Common myeloid progenitor, CD34-positive (primary cell): ENCODE measurements at places on chromosomes 7 and 10.

DNA sequence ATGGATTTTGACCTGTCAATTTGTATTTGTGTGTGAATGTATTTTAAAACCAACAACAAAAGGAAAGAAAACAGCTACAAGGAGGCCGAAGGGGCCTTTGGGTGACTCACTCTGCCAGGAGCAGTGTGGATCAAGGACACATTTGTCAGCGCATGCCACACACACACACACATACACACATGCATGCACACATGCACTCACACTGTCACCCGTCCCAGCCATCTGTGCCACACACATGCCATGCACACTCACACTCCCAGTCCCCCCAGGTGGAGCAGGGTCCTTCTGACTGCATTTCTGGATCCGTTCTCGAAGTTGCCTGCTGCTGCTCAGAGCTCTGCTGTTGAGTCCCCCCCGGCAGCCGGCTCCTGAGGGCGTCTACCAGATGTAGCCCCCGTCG, 26.0 kb downstream of the SPOCK2 start:
- H3K27me3 ChIP-seq, result no peaks in the 10 kb centered on the region
- no peak for DNase-seq
- peaks cover 7% of the 10 kb centered on the region for H3K36me3 ChIP-seq
- H3K27ac ChIP-seq, result no peak overlapping the region
- no peaks in the 10 kb centered on the region for H3K4me1 ChIP-seq

DNA sequence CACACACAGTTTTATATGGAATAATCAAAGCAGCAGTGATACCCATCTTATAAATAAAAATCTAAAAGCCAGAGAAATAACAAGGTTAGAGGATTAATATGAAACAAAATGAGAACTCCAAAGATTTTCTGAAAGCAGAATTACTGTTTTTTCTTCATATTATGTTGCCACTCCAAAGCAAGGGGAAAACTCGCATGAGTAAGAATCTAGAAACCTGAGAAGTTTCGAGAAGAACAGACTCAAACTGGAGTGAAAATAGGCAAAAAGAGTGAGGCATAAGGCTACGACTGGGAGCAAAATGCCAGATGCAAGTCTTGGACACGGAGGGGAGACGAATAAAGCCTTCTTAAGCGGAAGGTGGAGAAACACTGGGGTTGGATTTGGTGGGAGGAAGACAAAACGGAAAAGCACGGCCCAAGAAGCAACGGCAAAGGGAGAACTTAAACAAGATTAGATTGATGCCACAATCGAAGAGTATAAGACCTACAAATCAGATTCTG, 923 bp downstream of the TNPO3 start:
- peak overlapping the region; percentile 82 for H3K4me3 ChIP-seq
- peaks cover 26% of the 10 kb centered on the region for H3K4me1 ChIP-seq
- H3K27me3 ChIP-seq, result no peaks in the 10 kb centered on the region
- DNase-seq, result no peak
- peaks cover 13% of the 10 kb centered on the region for H3K36me3 ChIP-seq

- no peaks in the 10 kb centered on the region for H3K4me1 ChIP-seq
- H3K27me3 ChIP-seq, result no peaks in the 10 kb centered on the region
- peaks cover 50% of the 10 kb centered on the region for H3K36me3 ChIP-seq
Observed at GRCh38 chr10:102358712-102359382, 36.7 kb upstream of the NFKB2 start.

DNA sequence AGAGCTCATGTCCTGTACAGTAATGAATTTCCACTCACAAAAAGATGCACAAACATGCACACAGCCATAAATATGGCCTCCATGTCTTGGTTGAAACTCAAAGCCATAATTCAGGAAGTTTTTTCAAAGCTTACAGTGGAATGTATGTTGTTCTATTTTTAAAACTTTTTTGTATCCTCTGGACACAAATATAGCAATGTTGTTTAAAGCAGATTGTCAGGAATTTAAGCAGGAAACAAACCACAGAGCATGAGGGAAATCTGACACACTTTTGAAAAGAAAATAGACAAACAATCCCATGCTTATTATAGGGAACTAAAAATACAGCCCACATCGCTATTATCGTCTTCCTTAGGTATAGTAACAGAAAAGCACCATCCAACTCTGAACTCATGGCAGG, 21.5 kb downstream of the LRRN3 start:
- H3K27ac ChIP-seq, result no peak overlapping the region
- H3K36me3 ChIP-seq, result no peaks in the 10 kb centered on the region
- no peaks in the 10 kb centered on the region for H3K4me1 ChIP-seq
- no peak for DNase-seq
- no peaks in the 10 kb centered on the region for H3K27me3 ChIP-seq

GRCh38 chr10:14382022-14382421, 51.3 kb upstream of the FRMD4A start:
- no peaks in the 10 kb centered on the region for H3K27me3 ChIP-seq
- no peak overlapping the region for H3K27ac ChIP-seq

DNA sequence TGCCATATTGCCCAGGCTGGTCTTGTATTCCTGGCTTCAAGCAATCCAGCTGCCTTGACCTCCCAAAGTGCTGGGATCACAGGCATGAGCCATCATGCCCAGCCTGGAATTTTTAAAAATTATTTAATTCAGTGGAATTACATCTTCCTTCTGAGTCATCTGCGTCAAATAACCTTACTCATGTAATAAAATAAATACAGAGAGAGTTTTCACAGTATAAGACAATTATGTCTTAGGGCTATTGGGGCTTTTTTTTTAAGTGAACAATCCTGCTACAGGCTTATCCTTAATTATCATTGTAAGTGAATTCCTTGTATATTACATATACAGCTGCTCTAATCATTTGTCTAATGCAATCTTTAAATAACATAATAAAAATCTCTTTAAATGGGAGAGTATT, 108.3 kb downstream of the MAPK8 start:
- H3K27me3 ChIP-seq, result no peaks in the 10 kb centered on the region
- H3K27ac ChIP-seq, result no peak overlapping the region
- peaks cover 2% of the 10 kb centered on the region for H3K4me1 ChIP-seq
- peaks cover 36% of the 10 kb centered on the region for H3K36me3 ChIP-seq
- H3K4me3 ChIP-seq, result no peak overlapping the region

- peaks cover 76% of the 10 kb centered on the region for H3K4me1 ChIP-seq
- no peak overlapping the region for H3K27ac ChIP-seq
- DNase-seq, result no peak
- no peaks in the 10 kb centered on the region for H3K27me3 ChIP-seq
- no peak overlapping the region for H3K4me3 ChIP-seq
- peaks cover 8% of the 10 kb centered on the region for H3K36me3 ChIP-seq
Observed at GRCh38 chr10:48452879-48453412, 146.5 kb downstream of the MAPK8 start.

DNA sequence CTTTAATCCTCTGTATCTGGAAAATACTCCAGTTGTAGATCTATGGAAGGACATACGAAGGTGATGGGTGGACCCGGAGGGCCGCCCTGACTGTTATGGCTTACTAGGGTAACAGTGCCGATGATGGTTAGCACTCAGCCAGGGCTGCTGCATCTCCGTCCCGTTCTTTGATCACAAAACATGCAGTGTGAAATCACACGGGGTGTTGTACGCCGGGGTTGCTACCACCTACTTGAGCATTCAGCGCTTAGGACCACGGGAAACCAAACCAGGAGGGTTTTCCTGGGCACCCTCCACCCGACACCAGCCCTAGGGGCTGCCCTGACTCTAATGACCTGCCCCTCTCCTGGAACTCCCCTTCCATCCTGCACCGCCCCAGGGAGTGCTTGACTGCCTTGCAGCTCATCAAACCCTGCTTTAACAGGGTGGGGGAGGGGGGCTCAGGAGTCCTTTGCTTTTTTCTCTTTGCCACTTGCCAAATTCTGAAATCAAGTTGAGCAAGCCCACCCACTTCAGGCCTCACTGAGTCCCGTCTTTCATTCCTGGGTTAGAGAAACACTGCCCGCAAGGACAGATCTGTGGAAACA, 20.4 kb downstream of the ZNF775 start:
- peaks cover 15% of the 10 kb centered on the region for H3K36me3 ChIP-seq
- DNase-seq, result no peak
- H3K4me3 ChIP-seq, result no peak overlapping the region
- H3K27ac ChIP-seq, result no peak overlapping the region

- no peaks in the 10 kb centered on the region for H3K4me1 ChIP-seq
- no peaks in the 10 kb centered on the region for H3K36me3 ChIP-seq
- DNase-seq, result peak; percentile 63
- no peaks in the 10 kb centered on the region for H3K27me3 ChIP-seq
Observed at GRCh38 chr7:12493407-12493806, 77.1 kb upstream of the SCIN start.

DNA sequence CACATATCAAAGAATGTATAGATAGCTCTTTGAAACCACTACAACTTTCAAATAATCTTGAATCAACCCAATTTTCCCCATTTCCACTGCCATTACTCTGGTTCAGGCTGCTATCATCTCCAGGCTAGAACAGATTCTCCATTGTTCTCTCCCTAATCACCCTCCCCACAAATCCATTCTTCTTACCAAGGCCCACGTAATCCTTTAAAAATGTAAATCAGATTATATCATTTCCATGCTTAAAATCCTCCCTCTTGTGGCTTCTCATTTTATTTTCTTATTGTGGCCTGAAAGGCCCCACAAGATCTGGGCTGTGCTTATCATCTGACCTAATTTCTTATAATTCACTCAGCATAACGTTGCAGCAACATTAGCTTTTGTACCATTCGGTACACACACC, 3.0 kb upstream of the PON1 start:
- no peak for DNase-seq
- H3K4me3 ChIP-seq, result no peak overlapping the region
- H3K27me3 ChIP-seq, result no peaks in the 10 kb centered on the region

DNA sequence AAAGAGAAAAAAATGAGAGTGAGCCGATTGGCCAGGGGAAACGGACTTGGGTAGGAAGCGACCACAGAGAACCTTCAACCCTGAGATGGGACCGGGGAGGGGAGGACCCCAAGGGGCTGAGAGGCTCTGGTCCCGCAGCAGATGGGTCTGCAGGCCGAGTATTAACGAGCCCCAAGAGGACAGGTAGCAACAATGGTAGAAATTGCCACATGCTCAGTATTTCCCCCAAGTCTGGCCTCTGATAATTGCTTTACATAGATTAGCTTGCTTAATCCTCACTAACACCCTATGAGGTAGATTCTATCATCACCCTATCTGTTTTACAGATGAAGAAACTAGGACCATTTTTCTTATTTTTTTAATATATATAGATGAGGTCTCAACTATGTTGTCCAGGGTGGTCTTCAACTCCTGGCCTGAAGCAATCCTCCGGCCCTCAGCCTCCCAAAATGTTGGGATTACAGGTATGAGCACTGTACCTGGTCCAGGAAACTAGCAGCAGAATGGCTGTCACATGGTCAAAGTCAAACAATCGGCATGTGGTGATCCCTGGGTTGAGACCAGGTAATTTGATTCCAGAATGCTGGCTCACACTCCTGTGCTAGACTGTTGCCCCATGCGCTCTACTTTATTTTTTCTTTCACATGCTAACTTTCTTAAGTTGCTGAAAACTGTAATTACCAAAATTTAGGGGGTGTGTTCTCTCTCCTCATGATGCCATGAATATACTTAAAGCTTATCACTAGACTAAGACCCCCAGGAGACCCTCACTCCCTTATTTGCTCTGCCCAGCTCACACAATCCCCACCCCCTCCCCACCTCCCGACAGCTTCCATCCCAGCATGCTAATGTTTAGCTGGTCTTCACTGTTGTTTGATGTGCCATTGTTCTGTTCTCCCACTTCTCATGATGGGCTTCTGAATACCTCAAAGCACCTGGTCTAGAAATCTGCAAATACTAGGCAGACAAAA, 67.9 kb upstream of the AFAP1L2 start:
- H3K4me3 ChIP-seq, result no peak overlapping the region
- H3K36me3 ChIP-seq, result peaks cover 2% of the 10 kb centered on the region
- peaks cover 3% of the 10 kb centered on the region for H3K4me1 ChIP-seq
- no peak for DNase-seq
- H3K27ac ChIP-seq, result no peak overlapping the region
- H3K27me3 ChIP-seq, result no peaks in the 10 kb centered on the region

- no peaks in the 10 kb centered on the region for H3K27me3 ChIP-seq
- no peak overlapping the region for H3K27ac ChIP-seq
- DNase-seq, result peak; percentile 2
- no peak overlapping the region for H3K4me3 ChIP-seq
- H3K36me3 ChIP-seq, result no peaks in the 10 kb centered on the region
Observed at GRCh38 chr7:3995187-3995586, 686.9 kb upstream of the FOXK1 start.

GRCh38 chr7:124700655-124701054, 64.9 kb downstream of the GPR37 start:
- no peaks in the 10 kb centered on the region for H3K27me3 ChIP-seq
- H3K4me1 ChIP-seq, result no peaks in the 10 kb centered on the region
- H3K27ac ChIP-seq, result no peak overlapping the region

- no peaks in the 10 kb centered on the region for H3K4me1 ChIP-seq
- no peak overlapping the region for H3K4me3 ChIP-seq
- H3K27ac ChIP-seq, result no peak overlapping the region
- H3K27me3 ChIP-seq, result no peaks in the 10 kb centered on the region
- DNase-seq, result no peak
- no peaks in the 10 kb centered on the region for H3K36me3 ChIP-seq
Observed at GRCh38 chr7:54339073-54339472, 203.1 kb upstream of the VSTM2A start.

DNA sequence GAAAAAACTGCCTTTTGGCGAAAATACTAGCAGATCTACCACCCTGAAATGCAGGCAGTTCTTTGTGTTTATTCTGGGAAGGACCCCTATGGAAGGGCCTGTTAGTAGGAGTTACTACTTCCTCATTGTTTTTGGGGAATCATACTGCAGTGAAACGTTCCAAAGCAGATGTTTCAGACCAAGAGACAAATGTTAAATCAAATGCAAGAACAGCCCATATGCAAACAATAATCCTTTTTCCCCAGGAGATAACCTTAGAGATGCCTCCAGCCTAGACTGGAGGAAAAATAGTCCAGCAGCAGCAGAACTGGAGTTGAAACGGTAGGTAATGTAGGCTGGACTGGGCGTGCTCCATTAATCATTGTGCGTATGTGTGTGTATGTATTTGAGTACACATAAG, 65.9 kb upstream of the VWDE start:
- no peak overlapping the region for H3K4me3 ChIP-seq
- no peak for DNase-seq
- no peak overlapping the region for H3K27ac ChIP-seq
- H3K36me3 ChIP-seq, result no peaks in the 10 kb centered on the region
- no peaks in the 10 kb centered on the region for H3K27me3 ChIP-seq
- H3K4me1 ChIP-seq, result no peaks in the 10 kb centered on the region

- H3K4me1 ChIP-seq, result no peaks in the 10 kb centered on the region
- no peaks in the 10 kb centered on the region for H3K27me3 ChIP-seq
- H3K27ac ChIP-seq, result no peak overlapping the region
Observed at GRCh38 chr7:153638821-153639435, 413.3 kb upstream of the DPP6 start.

- H3K36me3 ChIP-seq, result no peaks in the 10 kb centered on the region
- no peak for DNase-seq
- no peak overlapping the region for H3K27ac ChIP-seq
- no peak overlapping the region for H3K4me3 ChIP-seq
- H3K4me1 ChIP-seq, result no peaks in the 10 kb centered on the region
Observed at GRCh38 chr7:40402661-40403060, 267.9 kb downstream of the SUGCT start.

DNA sequence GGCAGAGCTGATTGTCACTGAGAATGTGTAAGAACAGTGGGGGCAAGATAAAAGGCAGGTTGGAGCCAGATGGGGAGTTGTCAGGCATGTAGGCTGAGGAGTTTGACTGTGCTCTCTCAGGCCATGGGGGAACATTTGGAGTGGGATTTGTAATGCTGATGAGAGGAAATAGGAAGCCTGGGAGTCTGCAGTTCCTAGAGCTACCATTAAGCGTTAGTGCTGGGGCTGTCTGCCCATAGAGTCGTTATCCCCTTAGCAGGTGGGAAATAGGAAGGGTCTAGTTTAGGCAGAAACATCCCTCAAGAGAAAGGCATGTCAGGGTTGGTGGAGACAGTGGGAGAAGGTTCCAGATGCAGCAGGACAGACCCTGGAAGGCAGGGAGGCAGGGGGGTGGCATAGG, 75.5 kb downstream of the RPS24 start:
- no peak overlapping the region for H3K27ac ChIP-seq
- no peaks in the 10 kb centered on the region for H3K36me3 ChIP-seq
- no peak for DNase-seq
- no peaks in the 10 kb centered on the region for H3K4me1 ChIP-seq
- H3K4me3 ChIP-seq, result no peak overlapping the region
